NCI-H526 (cell line): ENCODE measurements at places on chromosomes 7 and 10.

- no peak for DNase-seq
These were observed 87.2 kb downstream of the ABCC2 start for GRCh38 chr10:99869581-99870122.

DNA sequence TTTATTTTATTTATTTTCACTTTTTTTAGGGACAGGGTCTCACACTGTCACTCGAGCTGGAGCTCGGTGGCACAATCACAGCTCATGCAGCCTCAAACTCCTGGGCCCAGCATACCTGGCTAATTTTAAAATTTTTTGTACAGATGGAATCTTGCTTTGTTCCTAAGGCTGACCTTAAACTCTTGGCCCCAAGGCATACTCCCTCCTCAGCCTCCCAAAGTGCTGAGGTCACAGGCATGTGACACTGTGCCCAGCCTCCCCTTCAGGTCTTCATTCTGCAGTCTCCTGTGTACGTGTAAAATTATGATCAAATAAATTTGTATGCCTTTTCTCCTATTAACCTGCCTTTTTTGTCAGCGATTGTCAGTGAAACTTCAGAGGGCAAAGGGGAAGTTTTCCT is 17.8 kb upstream of the TCTN3 start:
- no peak for DNase-seq

- DNase-seq: no peak
These were observed 97.3 kb upstream of the MACROH2A2 start for GRCh38 chr10:69955211-69955805.

DNA sequence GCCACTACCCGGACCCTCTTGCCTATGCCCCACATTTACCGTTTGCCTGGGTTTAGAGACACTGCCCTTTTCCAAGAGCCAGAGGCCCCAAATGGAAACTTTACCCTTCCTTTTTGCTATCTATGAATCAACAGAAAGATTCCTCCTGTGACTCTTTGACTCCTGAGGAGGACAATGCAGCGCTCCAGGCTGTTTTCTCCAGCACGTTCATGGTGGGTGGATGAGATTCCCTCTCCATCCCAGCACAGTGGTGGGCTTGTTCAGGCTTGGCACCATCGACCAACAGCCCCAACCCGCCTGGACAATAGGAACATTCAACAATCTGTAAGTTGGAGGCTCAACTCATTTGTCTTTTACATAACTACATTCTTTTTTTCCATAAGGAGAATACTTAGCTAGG is 55.9 kb downstream of the DLD start:
- DNase-seq: no peak

DNA sequence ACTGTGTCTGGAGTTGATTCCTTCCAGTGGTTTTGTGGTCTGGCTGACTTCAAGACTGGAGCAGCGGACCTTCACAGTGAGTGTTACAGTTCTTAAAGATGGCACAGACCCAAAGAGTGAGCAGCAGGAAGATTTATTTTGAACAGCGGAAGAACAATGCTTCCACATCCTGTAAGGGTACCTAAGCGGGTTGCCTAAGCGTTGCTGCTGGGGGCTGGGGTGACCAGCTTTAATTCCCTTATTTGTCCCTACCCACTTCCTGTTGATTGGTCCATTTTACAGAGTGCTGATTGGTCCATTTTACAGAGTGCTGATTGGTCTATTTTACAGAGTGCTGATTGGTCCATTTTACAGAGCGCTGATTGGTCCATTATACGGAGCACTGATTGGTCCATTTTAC is 13.2 kb downstream of the AKR1B15 start:
- no peak for DNase-seq
